ENCODE measurements at places on chromosomes 6 and 20.

DNA sequence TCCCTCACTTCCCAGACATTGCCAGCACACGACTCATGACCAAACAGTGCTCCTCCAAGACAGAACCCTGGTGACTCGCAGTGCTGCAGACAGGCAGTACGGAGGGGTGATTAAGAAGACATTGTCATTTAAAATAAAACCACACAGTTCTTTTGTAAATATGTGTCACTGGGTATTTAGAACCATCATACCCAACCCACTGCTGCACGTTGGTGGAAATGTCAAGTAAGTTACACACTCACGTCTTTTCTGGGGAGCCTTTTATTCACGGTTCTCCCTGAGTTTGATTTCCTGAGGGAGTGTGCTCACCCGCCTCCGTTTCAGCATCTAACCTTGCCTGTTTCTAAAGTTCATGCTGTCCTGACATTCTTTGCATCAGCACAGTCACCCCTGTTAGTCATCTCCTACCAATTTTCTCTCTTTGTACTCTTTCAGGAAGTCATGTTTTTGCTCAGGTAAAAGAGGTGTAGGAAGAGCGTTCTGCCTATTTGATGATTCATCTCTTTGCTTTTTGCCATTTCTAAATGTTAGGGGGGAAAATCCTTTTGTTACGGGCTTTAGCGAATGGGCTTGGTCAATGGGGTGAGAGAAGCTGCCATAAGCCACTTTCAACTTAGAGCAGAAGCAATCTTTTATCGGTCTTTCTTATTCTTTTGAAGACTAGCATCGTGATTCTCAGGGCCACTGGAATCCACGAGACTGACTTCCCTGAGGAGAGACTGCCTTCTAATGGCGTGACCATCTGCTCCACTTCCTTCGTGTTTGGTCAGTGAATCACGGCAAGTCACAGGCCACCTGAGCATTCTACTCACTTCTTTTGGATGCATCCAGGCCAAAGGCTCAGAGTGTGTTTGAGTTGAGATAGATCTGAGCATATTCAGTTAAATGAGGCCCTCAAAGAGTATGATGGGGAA lies 512.8 kb upstream of the JARID2 start:
- DNase-seq, result no peak

- no peak for DNase-seq
Observed at GRCh38 chr6:37650071-37650481, 47.6 kb downstream of the MDGA1 start.

- DNase-seq, result no peak
Observed at GRCh38 chr6:12891595-12891994, 175.0 kb downstream of the PHACTR1 start.

DNA sequence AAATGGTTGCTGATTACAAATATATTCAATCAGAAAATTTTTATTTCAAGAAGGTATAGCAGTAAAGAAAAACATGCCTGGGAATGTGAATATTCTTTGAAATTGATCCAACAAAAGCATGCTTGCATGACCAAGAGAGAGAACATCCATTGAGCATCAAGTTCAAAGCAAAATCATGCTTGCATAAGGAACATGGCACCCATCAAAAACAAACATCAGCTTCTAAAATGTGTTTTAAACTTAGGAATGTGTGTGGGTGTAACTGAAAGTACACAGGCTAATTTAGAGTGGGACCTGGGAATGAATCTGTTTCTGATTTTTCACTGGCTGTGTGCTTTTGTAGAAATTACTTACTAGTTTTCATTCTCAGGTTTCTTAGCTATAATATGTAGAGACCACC lies 5.6 kb downstream of the SLC17A5 start:
- no peak for DNase-seq

GRCh38 chr6:6583836-6584235 lies 4.7 kb upstream of the LY86 start:
- DNase-seq, result no peak

- no peak for DNase-seq
Observed at GRCh38 chr6:20168690-20169089, 43.6 kb downstream of the MBOAT1 start.

- DNase-seq, result no peak
Observed at GRCh38 chr6:130434174-130434873, 68.5 kb downstream of the TMEM200A start.

DNA sequence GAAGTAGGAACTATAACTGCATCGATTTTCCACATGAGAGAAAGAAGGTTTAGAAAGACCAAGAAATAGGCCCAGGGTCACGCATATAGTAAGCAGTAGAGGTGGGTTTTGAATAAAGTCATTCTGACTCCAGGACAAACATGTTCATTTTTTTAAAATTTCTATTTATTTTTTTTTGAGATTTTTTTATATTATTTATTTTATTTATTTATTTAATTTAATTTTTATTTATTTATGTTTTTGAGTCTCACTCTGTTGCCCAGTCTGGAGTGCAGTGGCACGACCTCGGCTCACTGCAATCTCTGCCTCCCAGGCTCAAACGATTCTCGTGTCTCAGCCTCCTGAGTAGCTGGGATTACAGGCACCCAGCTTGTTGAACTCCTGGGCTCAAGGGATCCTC lies 13.2 kb upstream of the SEC63 start:
- no peak for DNase-seq

- DNase-seq, result peak; percentile 59
Observed at GRCh38 chr6:108541843-108542759, 18.6 kb upstream of the FOXO3 start.

GRCh38 chr6:135506270-135506997 lies 8.9 kb upstream of the AHI1 start:
- DNase-seq, result peak; percentile 3

- DNase-seq, result no peak
Observed at GRCh38 chr20:37316116-37316774, 26.8 kb downstream of the MANBAL start.

- no peak for DNase-seq
Observed at GRCh38 chr6:158808941-158809678, 10.1 kb downstream of the EZR start.

GRCh38 chr20:47694021-47694818 lies 91.1 kb downstream of the SULF2 start:
- DNase-seq, result no peak

- DNase-seq, result peak; percentile 72
Observed at GRCh38 chr6:13711324-13711732, 307 bp downstream of the RANBP9 start.

GRCh38 chr6:55141611-55142010 lies 32.7 kb upstream of the HCRTR2 start:
- no peak for DNase-seq

DNA sequence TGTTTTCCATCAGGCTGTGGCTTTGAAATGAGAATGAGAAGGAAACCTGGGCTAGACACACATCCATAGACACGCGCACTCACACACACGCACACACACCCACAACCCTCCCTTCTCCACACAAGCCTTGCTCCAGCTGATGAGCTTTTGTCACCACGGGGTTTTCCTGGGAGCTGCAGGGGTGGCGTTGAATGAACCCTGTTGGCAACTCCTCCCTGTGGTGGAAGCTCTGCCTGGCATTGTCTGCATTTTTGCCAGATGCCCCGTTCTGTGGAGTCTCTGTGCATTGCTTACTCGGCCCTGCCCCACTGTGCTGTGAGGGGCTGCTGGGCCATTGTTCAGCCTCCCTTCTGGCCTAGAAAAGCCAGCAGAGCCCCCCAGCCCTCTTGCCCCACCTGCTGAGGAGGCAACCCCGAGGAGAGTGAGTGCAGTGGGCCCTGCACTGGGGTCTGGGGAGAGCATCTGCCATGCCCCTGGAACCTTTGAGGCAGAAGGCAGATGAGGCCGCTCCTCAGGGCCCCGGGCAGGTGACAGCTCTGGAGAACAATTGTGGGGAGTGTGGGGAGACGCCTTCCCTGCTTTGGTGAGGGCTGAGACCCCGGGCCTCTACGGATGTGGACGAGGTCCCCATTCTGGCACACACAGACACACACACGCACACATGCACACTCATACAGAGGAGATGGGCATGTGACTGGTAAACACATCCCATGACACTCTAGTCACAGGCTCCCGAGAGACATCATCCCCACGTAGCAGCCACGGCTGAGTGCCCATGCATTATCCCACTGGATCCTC lies 9.9 kb downstream of the ADIG start:
- no peak for DNase-seq

DNA sequence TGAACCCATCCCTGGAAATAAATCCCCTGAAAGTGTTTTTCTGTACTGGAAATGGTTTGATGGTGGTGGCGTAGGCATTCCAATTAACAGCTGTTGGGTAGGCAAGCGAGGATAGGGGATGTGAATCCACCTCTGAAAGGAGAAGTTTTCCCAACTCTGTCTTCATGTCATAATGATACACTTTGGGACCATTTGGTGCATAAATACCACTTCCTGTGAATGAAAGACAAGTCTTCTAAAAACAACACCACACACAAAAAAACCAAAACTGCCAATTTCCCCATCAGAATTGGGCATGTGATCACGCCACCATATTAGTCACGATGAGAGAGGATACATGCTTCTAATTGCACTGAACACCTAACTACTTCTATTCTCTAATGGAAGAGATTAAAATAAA lies 6.4 kb downstream of the VNN2 start:
- DNase-seq, result no peak

- DNase-seq, result no peak
Observed at GRCh38 chr6:128415387-128415786, 105.0 kb downstream of the PTPRK start.

GRCh38 chr6:11711984-11712711 lies 66.5 kb downstream of the ADTRP start:
- DNase-seq, result no peak

DNA sequence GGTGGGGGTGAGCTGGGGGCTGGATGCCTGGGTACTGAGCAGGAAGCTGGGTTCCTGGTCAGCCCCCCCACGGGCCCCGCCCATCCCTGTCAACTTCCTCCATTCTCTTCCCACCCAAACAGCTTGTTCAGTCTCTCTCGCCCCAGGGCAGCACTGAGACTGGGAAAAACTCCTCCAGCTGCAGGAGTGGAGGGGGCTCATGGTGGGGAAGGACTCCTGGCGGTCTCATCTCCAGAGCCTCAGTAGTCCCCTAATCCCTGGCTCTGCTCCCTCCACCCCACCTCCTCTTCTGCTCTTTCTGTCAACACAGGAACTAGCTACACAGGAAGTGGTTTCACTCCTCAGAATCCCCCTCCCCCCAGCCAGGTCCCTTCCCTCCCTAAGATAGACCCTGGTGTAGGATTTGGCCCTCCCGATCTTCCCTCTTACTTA lies at the start of gene GPSM3:
GPSM3 (minus strand) TSS at position 36 of the 432 bp plus-strand sequence. CDS start 130 bp downstream, outside the sequence.
- no peak for DNase-seq

GRCh38 chr6:157217894-157218370 lies 105.4 kb downstream of the TMEM242 start:
- DNase-seq, result no peak

DNA sequence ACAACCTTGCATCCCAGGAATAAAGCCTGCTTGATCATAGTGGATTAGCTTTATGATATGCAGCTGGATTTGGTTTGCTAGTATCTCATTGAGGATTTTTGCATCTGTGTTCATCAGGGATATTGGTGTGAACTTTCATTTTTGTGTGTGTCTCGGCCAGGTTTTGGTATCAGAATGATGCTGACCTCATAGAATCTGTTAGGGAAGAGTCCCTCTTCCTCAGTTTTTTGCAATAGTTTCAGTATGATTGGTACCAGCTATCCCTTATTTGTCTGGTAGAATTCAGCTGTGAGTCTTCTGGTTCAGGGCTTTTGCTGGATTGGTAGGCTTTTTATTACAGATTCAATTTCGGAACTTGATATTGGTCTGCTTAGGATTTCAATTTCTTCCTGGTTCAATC lies 132.5 kb downstream of the ZFAND3 start:
- no peak for DNase-seq

Measured in DMS 273 treated with DMSO at 0.1 percent for 48 hours (cell line).